ENCODE measurements at places on chromosomes 7 and 10.

- no peak for DNase-seq
These were observed 39.1 kb upstream of the FGL2 start for GRCh38 chr7:77238703-77239136.

DNA sequence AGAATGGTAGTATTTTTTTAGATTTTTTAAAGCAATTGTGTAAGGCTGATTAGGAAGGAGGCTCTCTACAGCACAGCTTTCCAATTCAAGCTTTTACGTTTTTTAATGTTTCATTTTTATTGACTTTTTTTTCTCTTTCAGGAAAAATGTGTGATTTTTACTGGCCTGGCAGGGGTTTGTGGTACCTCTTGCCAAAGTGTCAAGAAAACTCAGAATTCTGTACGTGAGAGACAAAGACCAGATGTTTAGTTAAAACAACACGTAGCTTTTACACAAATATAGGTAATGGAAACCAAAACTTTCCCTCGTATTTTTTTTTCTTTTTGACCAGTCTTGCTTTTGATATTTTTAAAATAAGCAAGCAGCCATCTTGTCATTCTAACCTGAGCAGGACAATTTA, 6.0 kb upstream of the NPVF start:
- DNase-seq, result no peak

GRCh38 chr7:50704844-50705243, 77.9 kb downstream of the GRB10 start:
- DNase-seq, result no peak

- no peak for DNase-seq
These were observed 18.0 kb downstream of the VSTM2A start for GRCh38 chr7:54560198-54560597.

- DNase-seq, result no peak
These were observed at the start of gene C10orf53 for GRCh38 chr10:49679480-49679893. Gene C10orf53, plus strand, starts transcription at chr10:49679651. Its CDS starts 47 bp downstream, at chr10:49679698.

DNA sequence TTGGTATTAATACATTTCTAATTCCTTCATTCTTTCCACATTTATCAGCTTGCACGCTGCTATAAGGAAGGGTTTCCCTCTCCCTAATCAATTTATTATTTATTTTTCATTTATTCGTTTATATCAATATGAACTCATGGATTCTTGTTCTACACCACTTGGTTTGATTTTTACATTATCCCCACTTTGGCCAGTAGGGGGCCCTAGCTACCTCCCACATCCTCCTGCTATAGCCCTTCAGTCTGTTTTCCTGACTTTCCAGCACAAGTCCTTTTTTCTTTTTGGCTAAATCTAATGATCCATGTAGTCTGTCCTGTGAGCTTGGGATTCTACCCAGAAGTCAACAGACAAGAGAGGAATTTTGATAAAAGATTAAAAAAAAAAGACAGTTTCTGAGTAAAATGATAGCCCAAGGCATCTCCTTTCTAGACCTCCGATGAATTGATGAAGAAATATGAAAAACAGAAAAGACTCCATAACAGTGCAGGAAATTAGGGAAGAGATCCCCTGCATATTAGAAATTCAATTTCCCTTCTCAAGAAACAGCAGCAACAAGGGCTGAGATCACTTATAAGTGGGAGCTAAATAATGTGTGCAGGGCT, 47.7 kb downstream of the LYZL2 start:
- no peak for DNase-seq

- no peak for DNase-seq
These were observed 180.9 kb downstream of the ADAM12 start for GRCh38 chr10:126207313-126207771.

GRCh38 chr7:75718390-75719031, 20.2 kb downstream of the HIP1 start:
- DNase-seq, result no peak

- DNase-seq, result no peak
These were observed 30.0 kb downstream of the GTF2IRD1 start for GRCh38 chr7:74483402-74484336.

GRCh38 chr10:117201826-117202225, 4.5 kb downstream of the KCNK18 start:
- no peak for DNase-seq

- peak; percentile 6 for DNase-seq
These were observed at the start of gene GPR158 for GRCh38 chr10:25174461-25175230. Gene GPR158, plus strand, starts transcription at chr10:25175001. Its CDS starts 420 bp downstream, at chr10:25175421.

- DNase-seq, result no peak
These were observed 74.3 kb upstream of the ASAH2 start for GRCh38 chr10:50325449-50326171.

DNA sequence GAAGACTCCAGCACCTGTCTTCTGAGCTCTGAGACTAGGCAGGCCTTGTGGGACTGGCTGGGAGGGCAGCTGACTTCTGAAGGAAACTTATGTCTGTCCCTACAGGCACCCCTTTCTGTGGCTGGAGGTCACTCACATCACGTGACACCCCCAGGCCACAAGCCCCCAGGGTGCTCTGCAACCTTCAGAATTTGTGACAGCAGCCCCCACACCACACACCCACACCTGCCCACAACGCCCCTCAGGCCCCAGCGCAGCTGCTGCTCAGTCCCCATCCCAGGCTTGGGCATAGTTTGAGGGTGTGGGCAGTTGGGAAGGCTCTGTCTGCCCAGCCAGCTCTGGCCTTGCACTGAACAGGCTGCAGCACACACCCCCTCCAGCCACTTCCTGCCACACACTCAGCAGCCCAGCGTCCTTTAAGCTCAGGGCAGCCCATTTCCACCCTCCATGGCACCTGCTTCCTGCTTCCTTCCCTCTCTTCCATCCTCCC, 80.0 kb upstream of the UNC5B start:
- no peak for DNase-seq

DNA sequence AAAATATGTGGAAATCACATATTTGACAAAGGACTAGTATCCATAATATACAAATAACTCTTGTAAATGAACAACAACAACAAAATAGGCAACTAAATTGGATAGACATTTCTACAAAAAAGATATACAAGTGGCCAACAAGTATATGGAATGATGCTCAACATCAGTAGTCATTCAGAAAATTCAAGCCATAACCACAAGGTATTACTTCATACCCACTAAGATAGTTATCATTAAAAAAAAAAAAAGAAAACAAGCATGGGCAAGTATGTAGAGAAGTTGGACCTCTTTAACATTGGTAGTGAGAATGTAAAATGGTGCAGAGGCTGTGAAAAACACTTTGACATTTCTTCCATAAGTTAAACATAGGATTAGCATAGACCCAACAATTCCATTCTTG, 80.8 kb downstream of the CYP26A1 start:
- DNase-seq, result no peak

DNA sequence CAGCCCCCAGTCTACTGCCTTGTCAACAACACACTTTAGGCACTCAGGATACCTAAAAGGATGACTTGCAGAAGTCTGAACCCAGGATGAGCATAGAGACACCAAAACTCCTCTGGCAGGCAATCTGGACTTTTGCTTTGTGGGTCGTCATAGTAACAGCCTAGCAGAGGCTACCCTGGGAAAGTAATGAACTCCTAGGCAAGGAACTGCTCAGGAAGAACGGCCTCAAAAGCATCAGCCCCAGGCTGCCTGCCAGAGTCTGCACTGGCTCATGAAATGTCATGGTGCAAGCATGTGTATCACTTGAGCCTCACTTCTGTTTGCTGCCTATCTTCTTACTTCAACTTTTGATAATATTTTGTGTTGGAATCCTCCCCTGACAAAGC, 715.1 kb downstream of the GRID1 start:
- DNase-seq, result no peak

GRCh38 chr10:5573968-5574641, 49.3 kb downstream of the CALML3 start:
- DNase-seq, result no peak

DNA sequence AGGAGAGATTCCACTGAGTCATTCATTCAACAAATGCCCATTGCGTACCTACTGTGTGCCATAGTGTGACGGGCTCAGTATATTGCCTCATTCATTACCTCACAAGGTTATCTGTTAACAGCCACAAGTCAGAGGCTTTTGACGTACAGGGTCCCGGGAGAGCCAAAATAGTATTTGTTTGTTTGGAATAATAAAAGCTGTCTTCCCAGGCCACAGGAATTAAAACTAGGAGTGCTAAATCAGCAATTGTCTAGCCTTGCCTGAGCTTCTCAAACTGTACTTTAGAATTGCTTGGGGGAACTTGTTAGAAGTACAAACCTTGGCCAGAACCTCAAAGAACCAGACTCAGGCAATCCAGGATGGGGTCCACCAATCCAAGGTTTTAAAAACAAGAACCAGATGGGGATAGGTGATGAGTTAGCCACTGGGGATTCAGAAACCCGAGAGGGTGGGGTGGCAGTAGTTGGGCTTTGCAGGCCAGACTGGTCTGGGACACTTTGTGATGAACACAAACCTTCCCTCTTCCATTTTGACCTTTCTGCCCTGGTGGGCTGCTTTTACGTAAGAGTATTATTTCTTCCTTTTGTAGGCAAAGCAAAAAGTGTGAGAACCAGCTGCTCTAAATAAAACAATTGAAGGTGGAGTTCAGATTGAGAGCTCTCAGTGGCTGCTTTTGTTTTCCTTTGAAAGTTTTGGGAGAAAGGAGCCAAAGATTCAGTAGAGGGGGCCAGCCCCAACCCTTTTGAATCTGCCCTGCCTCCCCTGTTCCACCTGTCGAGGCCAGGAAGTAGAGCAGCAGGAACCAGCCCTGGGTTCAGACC, 113.0 kb upstream of the ANLN start:
- DNase-seq, result no peak

GRCh38 chr10:92177546-92177945, 113.3 kb downstream of the CPEB3 start:
- no peak for DNase-seq

- DNase-seq, result no peak
These were observed 122.0 kb upstream of the PRKCQ start for GRCh38 chr10:6702030-6702429.

- DNase-seq, result no peak
These were observed 7.1 kb downstream of the VIM start for GRCh38 chr10:17235136-17235535.

GRCh38 chr10:2618690-2619089, 448.7 kb upstream of the PFKP start:
- no peak for DNase-seq

DNA sequence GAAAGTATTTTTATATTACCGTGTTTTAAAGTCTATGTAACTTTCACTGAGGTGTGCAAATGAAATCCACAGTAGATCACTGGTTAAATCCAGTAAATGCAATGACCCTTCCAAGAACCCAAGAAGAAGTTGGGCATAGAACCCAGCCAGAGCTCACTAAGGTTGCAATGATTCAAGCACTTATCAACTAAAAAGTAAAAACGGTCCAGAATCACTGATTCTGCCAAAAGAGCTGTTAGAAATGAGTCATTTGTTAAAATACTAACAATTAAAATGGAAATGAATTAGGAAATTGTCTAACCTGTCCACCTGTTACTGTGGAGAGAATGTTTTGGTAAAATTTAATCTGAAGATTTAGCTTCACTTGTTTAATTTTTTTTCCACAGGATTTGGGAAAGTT, 74.4 kb downstream of the ANK3 start:
- DNase-seq, result no peak

GRCh38 chr7:17564678-17565212, 266.3 kb downstream of the AHR start:
- no peak for DNase-seq

- no peak for DNase-seq
These were observed 18.8 kb downstream of the CELF2 start for GRCh38 chr10:11036424-11037011.

DNA sequence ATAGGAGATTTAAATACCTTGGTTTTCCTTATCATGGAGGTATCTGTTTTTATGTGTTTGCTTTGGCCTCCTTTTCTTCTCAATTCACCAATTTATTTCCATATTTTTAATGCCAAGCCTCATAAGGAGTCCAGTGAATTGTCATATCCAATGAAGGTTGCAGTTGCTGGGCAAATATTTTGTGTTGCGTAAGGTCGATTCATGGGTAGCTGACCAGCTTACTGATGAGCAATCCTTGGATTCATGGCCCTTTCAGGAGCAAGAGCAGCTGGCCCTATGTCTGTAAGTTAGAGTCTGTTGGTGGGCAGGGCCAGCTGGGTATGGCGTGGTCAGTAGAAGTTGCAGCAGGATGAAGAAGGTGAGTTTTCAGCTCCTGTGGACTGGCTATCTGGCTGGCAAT, 182.9 kb downstream of the PFKFB3 start:
- no peak for DNase-seq

DNA sequence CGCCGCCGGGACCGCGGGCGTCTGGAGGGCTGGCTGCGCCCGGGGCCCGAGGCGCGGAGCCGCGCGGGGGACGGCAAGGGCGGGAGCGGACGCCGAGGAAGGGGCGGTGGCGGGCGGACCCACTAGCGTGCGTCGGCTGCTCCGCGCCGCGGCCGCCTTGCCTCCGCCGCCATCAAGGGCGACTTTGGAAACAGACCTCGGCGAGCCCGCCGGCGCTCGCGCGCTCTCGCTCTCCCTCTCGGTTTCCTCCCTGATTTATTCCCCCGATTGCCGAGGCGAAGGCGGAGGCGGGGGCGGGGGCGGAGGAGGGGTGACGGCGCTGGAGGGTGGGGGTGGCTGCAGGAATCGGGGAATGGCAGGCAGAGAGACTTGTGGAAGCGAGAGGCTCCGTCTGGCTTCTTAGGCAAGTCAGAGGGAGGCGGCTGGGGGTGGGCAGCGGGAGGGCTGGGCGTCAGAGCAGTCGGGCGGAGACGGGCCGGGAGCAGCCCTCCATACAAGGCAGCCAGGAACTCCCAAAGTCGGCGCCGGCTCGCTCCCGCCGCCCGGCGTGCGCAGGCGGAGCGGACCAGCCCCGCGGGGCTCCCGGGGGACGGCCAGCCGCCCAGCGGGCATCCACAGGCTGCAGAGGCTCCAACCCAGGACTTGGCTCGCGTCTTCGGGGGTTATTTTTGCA, at the start of gene CACNA2D1:
Gene CACNA2D1 (minus strand): TSS at position 231 of the 673 bp plus-strand sequence.
- no peak for DNase-seq

DNA sequence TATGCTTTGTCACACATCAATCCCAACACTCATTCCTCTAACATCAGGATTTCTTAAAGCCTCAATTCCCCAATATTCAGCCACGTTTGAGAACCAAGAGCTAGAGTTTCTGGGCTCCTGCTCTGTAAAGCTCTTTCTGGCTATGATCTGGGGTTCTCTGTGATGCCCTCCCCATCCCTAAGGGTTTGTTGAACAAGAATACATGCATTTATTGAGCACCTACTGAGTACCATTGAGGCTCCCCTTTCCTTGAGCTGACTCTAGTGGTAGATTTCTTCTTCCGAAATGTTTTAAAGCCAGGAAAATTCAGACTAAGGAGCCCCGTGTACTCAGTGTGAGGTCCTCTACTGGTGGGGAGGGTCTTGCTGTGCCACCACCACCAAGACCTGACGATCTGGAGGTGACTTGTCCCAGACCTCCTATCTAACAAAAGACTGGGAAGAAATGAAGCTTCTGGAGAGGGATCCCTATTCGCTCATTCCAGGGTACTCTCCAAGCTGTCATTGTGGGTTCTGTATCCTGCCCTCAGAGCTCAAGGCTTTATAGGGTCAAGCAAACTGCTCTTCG, 23.1 kb upstream of the SRGN start:
- DNase-seq, result no peak

- no peak for DNase-seq
These were observed 144.2 kb downstream of the BMS1 start for GRCh38 chr10:42926843-42927242.

DNA sequence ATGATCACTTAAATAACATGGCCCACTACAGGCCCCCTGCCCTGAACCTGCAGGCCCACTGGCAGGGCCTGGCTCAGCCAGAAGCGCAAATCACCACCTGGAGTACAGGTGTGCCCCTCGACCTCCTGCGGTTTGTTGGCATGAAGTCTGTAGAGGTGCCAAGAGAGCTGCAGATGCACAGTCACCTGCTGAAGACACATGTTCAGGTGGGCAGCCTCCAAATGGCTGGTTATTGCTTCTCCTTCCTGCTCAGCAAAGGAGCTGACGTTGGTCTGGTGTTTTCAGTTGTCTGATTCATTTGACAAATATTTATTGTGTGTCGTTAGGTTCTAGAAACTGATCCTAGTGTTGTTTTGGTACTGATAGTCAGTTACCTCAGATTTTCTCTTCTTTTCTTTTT, 29.0 kb downstream of the DHTKD1 start:
- no peak for DNase-seq

Data from T-helper 9 cell (primary cell).